ENCODE measurements at places on chromosomes 16 and 17.

DNA sequence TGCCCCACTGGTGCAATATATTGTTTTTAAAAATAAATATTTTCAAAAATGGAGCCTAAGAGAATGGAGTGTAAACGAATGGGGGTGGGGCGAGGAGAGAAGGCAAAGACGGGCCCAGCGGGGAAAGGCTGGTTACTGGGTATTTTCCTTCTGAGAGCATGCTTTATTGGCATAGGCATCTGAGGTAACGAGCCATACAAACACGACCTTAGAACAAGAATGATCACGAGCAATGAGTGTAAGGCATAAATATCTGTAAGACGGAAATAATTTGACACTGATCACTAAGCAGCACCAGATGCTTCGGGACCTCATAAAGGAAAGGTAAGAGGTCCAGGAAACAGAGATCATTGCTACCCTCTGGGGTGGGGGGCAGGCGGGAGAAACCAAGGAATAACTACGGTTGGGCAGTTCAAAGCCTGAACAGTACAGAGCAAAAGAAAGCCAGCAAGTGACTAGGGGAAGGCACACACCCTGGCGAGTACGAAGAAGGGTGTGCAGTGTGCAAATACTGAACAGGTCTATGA, 959 bp downstream of the SSH2 start:
- peak; percentile 76 for DNase-seq

DNA sequence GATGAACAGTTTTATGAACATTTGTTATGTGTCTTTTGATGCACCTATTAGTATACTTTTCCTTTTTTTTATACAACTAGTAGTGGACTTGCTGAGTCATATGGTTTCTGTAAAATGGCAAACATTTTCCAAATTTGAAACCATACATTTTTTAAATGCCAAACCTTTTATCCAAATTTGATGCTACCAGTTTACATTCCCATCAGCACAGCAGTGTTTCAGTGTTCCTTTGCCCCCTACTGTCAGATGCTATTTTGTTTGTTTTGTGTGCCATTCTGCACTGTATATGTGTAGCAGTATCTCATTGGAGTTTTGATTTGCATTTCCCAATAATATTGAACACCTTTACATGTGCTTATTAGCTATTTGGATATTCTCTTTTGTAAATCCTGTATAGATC, 219.4 kb downstream of the TANC2 start:
- no peak for DNase-seq

GRCh38 chr16:11181899-11182279, 74.1 kb downstream of the SOCS1 start:
- DNase-seq: peak; percentile 58

DNA sequence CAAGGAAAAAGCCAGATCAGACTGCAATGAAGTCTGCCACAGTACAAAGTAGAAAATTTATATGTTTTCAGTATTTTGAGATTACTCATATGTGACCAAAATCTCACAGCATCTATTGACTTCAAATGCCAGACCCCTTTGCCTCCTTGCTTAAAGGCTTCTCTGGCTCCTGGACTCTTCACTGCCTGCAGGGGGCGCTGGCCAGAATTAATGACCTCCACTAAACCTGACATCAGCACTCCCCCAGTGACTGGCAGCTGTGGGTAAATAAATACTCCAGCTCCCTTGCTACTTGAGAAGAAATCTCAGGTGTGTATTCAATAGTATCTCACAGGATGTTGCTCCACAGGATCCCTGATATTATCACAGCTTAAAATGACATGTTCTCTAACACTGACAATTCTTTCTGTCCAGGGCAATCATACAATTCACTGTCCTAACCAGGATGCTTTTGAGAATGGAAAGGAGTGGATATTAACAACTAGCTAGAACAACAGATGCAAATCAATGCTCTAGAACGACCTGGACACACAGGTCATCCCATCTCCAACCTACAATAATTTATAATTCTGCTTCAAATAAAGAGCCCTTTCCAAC, 4.0 kb downstream of the BECN1 start:
- peak; percentile 75 for DNase-seq

GRCh38 chr16:46746821-46747776, 1.0 kb downstream of the MYLK3 start:
- DNase-seq: no peak

DNA sequence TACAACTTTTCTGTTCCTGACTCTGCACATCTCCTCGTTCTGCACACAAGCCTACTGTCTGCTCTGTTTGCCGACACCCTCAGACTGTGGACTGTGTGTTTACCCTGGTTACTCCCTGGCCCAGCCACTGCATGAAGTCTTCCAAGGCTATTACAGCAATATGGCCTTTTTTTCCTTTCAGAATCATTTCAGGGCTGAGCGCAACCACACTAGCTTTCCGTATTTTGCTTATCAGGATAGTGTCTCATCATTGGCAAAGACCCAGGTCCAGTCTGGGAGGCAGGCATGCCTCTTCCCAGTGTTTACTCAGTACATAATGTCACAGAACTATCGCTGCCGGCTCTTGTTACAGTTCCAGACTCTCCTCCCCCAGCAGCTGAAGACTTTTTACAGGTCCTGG, 10.1 kb downstream of the DNAH9 start:
- no peak for DNase-seq

- DNase-seq: peak; percentile 98
Observed at GRCh38 chr16:1688807-1689560, 10.9 kb downstream of the JPT2 start.

- DNase-seq: peak; percentile 85
Observed at GRCh38 chr17:1183171-1183873, 3.5 kb upstream of the ABR start.

DNA sequence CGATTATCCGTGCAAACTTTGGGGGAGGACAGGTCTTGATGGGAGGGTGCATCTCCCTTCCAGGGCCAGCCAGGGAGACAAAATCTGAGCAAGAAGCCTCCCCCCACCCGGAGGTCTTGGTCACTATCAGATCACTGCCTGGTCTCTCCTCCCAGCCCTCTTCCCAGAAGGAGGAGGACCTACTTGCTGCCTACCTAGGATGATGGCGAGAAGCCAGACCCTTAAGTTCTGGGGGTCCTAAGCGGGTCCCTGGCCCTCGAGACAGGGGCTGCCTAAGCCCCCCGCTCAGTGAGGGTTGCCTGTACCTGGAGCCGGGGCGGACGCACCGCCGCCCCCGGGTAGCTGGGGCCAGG, 4.6 kb downstream of the TSPOAP1 start:
- DNase-seq: no peak

- DNase-seq: no peak
Observed at GRCh38 chr17:9513266-9513665, 62.4 kb downstream of the STX8 start.

DNA sequence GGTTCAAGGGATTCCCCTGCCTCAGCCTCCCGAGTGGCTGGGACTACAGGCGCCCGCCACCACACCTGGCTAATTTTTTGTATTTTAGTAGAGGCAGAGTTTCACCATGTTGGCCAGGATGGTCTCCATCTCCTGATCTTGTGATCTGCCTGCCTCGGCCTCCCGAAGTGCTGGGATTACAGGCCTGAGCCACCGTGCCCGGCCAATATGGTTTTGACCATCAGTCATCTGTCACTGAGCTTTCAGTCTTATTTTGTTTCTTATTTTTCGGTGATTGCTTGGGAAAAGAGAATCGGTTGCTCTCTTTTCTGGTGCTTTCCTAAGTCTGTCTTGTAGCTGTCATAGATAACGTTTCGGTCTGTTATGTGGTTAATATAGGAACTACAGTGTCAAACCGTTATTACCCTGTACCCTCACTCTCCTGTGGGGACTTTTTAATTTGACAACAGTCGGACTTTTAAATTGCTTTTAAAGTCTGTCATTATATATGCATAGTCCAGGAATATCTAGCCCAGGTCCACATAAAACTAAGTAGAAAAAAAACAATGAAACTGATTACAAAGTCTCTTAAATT, 453.4 kb downstream of the KCNJ18 start:
- no peak for DNase-seq

- no peak for DNase-seq
Observed at GRCh38 chr16:879461-879861, 78.9 kb upstream of the GNG13 start.

GRCh38 chr17:285751-286422, 66.7 kb downstream of the RPH3AL start:
- DNase-seq: no peak

- no peak for DNase-seq
Observed at GRCh38 chr16:1556254-1556653, 22.8 kb downstream of the TMEM204 start.

DNA sequence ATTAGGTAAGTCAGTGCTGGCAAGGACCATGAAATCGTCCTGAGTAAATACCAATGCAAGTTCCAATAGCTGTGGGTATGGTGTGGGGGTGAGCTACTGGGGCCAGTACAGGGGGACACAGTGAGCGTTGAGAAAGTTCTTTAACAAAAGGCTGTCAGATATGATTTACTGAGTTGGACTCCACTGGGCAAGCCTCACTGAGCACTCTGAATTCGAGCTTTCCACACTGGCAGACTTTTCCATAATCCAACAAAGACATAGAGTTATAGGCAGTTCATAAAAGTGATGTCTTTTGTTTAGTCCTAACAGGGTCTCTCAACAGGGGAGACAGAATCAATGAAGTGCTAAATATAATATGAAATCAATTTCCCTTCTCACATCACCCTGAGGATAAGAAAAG, 489.0 kb downstream of the KCNJ2 start:
- no peak for DNase-seq

DNA sequence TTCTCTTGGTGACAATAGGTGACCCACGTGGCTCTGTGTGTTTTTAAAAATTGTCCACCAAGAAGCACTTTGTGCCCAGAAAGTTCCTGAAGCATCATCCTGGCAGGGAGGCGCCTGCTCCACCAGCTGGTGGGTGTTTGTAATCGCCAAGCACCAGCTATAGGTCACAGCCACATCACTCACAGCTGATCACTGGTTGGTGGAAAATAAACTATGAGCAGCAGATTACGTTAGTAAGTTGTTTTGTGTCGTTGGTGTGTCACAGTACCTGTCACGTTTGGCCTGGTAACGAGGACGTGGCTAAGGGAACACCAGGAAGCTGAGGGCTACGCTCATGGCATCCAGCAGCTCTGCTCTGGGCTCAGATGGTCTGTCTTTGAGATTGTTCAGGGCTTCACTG, 10.1 kb downstream of the MRM3 start:
- peak; percentile 7 for DNase-seq

DNA sequence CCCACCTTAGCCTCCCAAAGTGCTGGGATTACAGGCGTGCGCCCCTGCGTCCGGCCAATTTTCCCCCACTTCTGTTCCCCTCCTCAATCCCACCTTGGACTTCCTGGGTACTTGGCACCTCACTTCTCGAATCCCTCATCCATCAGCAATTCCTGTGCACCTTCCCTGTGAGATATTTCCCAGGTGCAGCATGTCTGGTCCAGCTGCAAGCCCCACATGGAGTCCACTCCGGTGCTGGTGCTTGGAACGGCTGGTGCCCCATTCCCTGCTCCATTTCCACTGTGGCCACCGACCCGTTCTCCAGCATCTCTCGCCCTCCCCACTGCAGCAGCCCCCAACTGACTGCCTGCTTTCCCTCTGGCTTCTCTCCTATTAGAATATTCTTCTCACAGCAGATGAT, 35.3 kb downstream of the NOL11 start:
- DNase-seq: no peak

DNA sequence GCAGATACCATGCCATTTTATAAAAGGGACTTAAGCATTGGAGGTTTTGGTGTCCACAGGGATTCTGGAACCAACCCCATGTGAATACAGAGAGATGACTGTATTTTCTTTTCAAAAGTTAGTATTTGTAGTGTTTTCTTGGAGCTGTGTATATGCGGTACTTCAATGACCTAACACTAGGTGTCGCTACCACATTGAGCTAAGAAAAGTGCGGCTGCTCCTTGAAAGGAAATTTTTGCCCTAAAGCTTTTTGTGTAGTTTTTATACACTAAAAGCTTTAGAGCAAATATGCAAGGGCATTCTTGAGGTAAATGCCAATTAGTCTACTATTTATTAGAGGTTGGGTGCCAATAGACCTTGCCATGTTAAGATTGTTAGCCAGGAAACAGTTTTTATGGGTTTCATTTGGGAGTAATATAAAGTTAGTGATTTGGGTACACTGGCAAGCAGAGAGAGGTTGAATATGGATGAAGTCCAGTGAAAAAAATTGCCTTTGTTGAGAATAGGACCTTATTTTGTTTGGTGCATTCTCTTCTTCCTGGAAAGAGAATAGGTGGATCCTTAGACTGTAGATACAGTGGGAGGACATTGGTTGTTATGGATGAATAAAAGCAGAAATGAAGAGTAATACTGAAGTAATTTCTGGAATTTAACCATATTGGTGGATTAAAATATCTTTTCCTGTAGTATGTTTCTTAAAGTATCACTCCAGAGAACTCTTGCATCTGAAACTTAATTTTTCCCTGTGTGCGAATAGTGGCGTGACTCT, 43.3 kb downstream of the BCAS3 start:
- DNase-seq: peak; percentile 65

DNA sequence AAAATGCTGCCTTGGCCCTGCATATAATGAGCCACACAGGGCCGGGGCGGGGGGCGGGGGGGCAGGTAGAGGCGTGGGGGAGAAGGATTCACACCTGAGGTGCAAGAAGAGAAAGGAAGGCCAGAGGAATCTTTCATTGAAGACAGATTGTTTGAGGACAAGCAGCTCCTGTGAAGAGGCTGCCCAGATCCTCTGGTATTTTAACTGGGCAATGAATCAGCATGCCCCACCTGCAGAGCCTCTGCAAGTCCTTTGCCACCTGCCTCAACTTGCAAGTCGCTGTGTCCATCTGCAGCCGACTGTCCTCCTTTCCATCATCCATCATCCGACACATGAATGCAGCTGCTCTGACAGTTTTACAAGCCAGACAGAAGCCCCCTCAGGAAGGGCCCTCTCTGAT, 1.2 kb upstream of the SOST start:
- peak; percentile 38 for DNase-seq

- no peak for DNase-seq
Observed at GRCh38 chr17:28554565-28554964, 2.1 kb upstream of the UNC119 start.

GRCh38 chr16:23595246-23595950, 718 bp downstream of the NDUFAB1 start:
- DNase-seq: peak; percentile 12

DNA sequence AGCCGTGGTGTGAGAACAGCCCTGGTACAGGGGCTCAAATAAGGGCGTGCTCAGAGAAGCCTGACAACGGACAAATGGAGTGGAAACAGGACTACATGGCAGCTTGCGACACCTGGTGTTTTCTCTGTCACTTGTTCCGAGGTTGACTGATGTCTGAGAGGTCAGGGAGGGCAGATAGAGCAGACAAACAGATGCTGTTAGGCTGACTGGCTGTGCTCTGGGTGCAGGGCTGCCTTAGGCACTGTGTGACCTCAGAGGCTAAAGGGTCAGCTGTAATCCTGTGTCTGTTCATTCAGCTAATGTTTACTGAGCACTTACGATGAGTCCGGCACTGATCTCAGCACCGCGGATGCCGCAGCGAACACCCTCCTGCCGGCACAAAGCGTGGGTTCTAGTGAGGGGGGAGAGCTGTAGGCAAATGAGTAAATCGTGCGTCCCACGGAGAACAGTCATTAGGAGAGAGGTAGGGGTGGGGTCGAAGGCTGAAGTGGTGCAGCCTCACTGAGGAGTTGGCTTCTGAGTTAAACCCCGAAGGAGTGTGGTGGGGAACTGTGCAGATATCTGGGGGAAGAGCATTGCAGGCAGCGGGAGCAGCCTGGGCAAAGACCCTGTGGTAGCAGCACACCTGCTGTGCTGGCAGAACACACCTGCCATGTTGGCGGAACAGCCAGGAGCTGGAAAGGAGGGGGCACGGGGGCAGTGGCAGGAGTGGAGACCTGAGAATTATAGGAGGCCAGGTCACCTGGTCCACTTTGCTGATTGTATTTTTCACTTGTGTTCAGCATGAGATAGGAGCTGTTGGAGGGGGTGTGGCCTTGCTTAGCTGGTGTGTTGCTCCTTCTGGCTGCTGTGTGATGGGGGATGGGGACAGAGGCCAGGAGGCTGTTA, 35.0 kb downstream of the GPT2 start:
- no peak for DNase-seq

All from kidney tubule cell (primary cell).